ENCODE measurements at places on chromosomes 4 and X. TPM values are rescaled to one million over a fixed set of nuclear protein-coding genes. Genes with fewer than 3 reads are reported as not detected.
A peak's percentile ranks its signal among the peaks of the same experiment; 100 is the strongest.

GRCh38 chr4:112145326-112145789 lies at the start of gene FAM241A:
FAM241A (plus strand) TSS chr4:112145454; CDS start chr4:112145581, 127 bp downstream.
- peak; percentile 90 for DNase-seq
- H3K27ac ChIP-seq: peak within 1 kb of the TSS; percentile 86
- H3K27me3 ChIP-seq: no peaks in the 10 kb centered on the region
- peak within 1 kb of the TSS; percentile 91 for H3K4me3 ChIP-seq
- peaks cover 46% of the 10 kb centered on the region for H3K4me1 ChIP-seq

DNA sequence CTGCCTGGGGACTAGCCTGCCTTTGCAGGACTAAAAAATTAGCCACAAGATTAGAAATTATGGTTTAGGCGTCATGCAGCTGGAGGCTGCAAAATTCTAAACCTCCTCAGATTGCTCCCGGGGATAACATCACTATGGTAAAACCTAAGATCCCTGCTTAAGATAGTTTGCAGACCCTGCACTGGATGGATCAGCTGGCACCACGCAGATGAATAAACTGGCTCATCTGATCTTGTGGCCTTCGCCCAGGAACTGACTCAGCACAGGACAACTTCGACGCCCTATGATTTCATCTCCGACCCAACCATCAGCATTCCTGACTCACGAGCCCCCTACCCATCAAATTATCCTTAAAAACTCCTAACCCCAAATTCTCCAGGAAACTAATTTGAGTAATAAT lies 482.4 kb downstream of the SPRY1 start:
- H3K27ac ChIP-seq: no peak overlapping the region
- no peaks in the 10 kb centered on the region for H3K36me3 ChIP-seq
- H3K4me3 ChIP-seq: no peak overlapping the region
- H3K4me1 ChIP-seq: no peaks in the 10 kb centered on the region
- no peaks in the 10 kb centered on the region for H3K27me3 ChIP-seq

GRCh38 chrX:119497185-119497584 lies 28.9 kb downstream of the SLC25A5 start:
- H3K36me3 ChIP-seq: no peaks in the 10 kb centered on the region
- no peak overlapping the region for H3K4me3 ChIP-seq
- peaks cover 18% of the 10 kb centered on the region for H3K4me1 ChIP-seq

DNA sequence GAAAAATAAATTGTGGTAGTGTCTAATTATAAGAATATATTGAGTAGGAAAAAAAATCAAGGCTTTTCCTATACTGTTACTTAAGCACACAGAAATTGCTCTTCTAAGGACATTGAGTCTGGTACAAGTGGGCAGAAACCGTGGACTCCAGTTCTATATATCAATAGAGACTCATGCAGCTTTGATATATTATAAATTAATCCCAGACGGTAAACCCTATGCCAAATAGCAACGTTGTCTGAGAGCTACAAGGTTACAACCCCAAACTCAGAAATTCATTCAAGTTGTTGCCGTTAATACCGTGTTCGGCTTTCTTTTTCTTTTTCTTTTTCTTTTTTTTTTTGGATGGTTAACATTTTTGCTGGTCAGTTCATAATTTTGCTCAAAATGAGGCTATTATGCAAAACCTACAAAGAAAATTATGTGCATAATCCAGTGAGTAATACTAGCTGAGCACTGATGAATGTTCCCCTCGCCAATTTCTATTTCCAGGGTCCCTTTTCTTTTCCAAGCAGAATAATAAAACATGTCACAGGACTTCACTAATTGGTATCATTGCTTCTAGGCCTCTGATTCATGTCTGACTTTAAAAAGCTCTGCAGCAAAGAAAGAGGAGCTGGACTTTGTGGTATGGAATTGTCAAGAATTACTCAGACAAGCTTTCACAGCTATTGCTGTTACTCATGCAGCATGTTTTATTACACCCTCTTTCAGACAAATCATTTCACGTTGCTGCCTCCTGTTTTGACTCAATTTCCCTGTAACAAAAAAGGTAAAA lies 737.7 kb downstream of the NLGN4X start:
- H3K27me3 ChIP-seq: no peaks in the 10 kb centered on the region
- no peaks in the 10 kb centered on the region for H3K4me1 ChIP-seq
- no peak overlapping the region for H3K27ac ChIP-seq
- no peaks in the 10 kb centered on the region for H3K36me3 ChIP-seq
- H3K4me3 ChIP-seq: no peak overlapping the region

DNA sequence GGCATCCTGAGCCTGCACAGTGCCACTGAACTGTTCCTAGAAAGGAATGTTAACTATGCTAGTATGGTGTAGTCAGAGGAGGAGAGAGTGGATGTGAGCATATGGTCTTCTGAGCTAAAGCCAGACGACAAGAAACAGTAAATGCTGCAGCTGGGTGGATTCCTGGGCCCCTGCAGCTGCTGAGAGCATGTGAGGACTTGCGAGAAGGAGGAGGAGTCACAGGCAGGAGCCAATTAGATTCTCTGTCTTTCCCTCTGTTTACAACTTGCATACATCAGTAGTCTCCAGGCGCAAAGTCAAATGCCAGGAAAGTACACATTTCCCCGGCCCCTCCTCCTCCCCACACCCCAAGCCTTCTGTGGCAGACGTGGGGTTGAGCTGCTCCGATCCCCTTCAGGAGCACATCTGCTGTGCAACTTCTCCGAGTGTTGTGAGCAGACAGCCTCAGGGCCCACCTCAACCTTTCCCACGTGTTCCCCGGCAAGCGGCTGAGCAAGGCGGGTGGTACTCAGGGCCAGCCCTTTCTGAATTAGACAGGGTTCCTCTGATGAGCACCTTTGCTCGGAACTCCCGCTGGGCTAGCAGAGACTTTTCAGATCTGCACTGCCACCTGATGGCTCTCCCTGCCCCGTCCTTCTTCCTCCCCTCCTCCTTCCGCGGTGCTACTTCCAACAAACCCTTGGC lies 108.7 kb upstream of the ATP6AP2 start:
- no peak overlapping the region for H3K27ac ChIP-seq
- peaks cover 34% of the 10 kb centered on the region for H3K4me1 ChIP-seq
- H3K27me3 ChIP-seq: peaks cover 11% of the 10 kb centered on the region

GRCh38 chr4:73308286-73308685 lies 49.7 kb upstream of the ANKRD17 start:
- H3K27ac ChIP-seq: no peak overlapping the region
- no peaks in the 10 kb centered on the region for H3K36me3 ChIP-seq
- DNase-seq: no peak

- H3K4me1 ChIP-seq: peaks cover 12% of the 10 kb centered on the region
- peak overlapping the region; percentile 7 for H3K27ac ChIP-seq
- peaks cover 1% of the 10 kb centered on the region for H3K36me3 ChIP-seq
- no peaks in the 10 kb centered on the region for H3K27me3 ChIP-seq
- no peak overlapping the region for H3K4me3 ChIP-seq
Measured at GRCh38 chr4:26178854-26179253, 142.0 kb upstream of the RBPJ start.

DNA sequence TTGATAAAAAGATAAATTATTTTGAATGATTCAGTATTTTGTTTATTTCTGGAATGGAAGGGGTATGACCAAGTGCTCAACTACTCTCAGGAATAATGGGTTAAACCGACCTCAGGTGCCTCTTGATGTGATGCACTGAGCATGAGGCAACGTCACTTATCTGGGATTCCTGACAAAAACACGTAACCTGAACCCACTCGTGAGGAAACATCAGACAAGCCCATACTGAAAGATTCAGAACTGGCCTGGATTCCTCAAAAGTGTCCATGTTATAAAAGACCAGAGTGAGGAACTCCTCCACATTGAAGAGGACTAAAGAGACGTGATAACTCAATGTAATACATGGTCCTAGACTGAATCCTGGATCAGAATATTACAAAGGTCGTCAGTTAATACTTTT lies 144.0 kb downstream of the FNIP2 start:
- no peaks in the 10 kb centered on the region for H3K27me3 ChIP-seq
- DNase-seq: no peak
- no peak overlapping the region for H3K27ac ChIP-seq
- no peak overlapping the region for H3K4me3 ChIP-seq
- H3K36me3 ChIP-seq: peaks cover 4% of the 10 kb centered on the region

Gene HAND2
- total RNA-seq: not detected

Gene FAT4
- total RNA-seq: not detected

Gene VCX2
- not detected for total RNA-seq

Gene GPR78
- not detected for total RNA-seq

Gene NOX1
- total RNA-seq: not detected

Gene PDLIM3
- not detected for total RNA-seq
